ENCODE measurements at places on chromosomes 6 and 20.

DNA sequence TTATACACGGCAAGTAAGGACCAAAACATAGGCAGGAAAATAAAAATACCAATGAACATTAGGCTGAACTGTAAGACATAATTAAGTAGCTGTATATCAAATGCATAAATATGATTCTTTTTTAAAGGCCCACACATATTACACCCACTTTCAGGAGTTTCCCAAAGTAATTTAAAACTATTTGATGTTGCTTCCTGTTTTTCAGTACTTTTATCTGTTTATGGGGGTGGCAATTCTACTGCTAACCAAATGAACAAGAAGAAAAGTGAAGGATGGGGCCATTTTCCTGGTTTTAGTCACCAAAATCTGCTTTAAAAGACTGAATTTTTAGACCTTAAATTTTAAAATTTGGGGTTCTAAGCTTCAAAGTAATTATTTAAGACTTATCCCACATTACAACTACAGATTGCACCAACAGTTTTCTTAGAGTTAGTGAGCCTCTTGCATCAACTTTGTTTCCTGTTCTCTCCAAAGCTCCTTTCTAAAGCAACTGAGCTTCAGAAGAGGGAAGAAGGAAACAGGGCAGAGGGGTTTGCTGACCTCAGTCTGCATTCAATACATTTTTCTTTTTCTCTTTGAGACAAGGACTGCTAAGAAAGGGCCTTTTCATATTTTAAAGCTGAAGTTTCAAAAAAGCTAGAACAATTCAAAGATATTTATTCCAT lies 191.0 kb downstream of the BACH2 start:
- DNase-seq, result no peak

DNA sequence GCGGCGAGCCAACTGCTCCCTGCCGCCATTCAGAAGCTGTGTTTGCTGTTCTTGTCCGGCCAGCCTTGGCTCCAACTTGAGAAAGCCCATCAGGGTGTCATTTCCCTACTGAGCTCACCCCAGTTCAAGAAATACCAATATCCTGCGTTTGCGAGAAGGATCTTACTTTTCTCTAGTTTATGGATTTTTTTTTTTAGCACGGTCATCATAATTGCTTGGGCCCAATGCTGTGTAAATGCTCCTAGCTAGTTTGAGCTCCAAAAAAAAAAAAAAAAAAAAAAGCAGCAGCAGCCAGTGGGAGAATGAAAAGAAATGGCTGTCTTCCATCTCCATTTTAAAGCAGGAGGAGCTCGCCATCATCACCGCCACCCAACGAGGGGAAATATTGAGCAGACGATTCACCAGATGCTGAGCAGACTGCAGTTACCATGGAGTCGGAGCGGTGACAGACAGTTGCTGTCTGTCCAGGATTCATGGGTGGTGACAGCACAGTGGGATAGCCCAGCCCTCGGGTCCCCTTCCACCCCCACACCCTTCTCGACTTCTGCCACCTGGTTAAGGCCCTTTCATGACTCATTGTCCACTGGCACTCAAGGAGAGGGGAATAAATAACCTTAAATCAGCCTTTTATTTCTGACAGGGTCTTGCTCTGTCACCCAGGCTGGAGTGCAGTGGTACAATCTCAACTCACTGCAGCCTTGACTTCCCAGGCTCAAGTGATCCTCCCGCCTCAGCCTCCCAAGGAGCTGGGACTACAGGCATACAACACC lies 132.4 kb upstream of the SNX9 start:
- no peak for DNase-seq

- peak; percentile 97 for DNase-seq
These were observed 52.6 kb upstream of the NFATC2 start for GRCh38 chr20:51595058-51595532.

GRCh38 chr20:32964575-32964974 lies 39.7 kb downstream of the SUN5 start:
- no peak for DNase-seq

DNA sequence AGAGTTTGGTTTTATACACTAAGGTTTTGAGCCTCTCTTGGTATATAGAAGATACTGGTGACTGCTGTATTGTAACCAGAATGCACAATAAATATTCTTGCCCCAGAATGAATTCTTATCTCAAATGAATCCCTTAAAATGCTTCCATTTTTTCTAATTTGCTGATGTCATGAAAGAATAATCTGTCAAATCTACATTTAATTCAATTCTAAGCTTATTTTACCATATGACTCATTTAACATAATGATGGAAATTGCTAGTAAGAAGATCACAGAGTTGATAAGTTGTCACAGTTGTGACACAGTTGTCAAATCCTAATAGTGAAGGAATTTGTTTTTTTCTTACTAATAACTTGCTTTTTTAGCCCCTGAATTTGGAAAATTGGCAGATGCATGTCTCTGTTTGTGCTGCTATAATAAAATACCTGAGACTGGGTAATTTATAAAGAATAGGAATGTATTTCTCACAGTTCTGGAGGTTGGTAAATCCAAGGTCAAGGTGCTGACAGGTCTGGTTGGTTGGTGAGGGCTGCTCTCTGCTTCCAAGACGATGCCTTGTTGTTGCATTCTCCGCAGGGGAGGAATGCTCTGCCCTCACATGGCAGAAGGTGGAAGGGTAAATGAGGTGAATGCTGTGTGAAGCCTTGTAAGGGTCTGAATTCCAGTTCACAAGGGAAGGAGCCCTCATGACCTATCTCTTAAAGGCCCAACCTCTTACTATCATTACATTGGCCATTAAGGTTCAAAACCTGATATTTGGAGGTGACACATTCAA lies 4.7 kb downstream of the ECT2L start:
- DNase-seq, result no peak

DNA sequence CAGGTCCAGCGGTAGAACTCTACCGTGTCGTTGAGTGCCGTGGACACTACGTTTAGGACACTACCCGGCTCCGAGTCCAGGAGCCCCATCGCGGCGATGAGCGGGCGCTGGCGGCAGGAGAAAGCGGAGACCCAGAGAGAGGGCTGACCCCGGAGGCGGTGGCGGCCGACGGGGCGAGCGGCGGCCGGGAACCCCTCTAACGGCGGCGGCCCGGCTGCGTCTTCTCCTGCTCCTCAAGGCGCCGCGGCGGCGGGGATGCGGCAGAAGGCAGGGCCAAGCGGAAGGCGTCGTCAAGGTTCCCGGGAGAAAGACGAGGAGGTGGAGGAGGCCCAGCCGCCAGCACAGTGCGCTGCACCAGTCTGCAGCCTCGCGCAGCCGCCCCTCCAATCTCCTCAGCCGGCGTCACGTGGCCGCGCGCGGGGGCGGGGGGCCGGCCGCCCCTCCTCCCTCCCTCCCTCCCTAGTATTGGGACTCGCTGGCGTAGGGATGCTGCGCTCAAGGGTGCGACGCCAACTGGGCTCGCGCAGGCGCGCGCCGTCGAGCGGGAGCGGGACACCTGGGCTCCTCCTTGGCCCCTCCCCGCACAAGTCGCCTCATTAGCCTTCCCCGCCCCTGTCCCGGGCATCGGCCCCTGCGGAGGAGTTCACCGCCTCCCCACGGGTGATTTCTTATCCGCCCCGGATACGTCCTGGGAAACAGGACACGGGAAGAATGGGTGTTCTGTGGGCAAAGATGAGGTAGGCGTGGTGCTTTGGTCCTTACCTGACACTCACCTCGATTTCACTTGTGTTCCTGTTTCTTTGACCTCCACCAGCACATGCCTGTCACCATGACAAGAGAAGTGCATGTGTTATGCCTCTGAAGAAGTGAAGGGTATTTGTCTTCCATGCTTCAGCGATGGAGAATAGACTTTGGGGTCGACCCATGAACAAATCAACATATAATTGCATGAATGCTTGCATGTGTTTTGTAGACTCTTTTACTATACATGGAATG lies at the start of gene ELOVL4:
Gene ELOVL4 (minus strand): TSS at position 363 of the 996 bp plus-strand sequence. CDS start 274 bp downstream, at position 89.
- DNase-seq, result peak; percentile 72

DNA sequence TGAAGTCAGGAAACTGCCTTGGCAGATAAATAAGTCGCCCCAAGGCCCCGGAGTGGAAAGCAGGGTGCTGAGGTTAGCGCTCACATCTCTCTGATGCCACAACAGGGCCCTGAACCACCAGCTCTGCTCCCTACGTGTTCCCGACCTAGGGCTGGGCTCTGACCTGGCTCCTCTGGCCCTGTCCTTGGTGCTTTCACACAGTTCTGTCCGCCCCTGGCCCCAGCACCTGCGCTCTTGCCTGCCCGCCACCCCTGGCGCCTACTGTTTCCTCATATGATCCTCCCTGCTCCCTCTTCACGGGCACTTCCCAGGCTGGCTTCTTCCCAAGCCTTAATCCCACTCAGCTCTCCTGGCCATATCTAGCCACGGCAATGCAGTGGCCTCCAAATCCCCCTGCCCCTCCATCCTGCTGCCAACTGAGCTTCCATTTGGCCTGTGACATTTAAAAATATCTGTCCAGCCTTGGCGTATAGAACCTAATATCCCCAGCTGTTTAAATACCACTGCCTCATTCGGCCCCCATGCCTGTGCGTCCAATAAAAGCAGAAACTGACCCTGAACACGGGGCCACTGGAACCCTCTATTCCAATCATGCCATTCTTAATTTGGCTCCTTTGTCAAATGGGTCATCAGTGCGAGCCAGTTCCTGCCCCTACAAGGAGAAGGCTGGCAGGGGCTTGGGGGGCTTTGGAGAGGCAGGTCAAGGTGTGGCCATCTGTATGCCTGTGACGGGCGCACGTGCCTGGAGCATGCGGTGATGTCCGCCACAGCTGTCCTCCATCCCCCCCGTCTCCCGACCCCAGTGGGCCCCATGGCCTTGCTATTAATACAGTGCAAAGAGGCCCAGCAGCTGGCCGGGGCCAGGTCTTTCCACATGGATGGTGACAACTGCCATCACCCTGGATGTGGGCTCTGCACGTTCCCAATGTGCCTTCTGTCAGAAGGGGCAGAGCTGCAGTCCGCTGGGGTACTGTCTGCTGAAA lies 27.7 kb downstream of the GNAS-AS1 start:
- no peak for DNase-seq

GRCh38 chr20:51137461-51137860 lies 114.6 kb upstream of the KCNG1 start:
- no peak for DNase-seq

DNA sequence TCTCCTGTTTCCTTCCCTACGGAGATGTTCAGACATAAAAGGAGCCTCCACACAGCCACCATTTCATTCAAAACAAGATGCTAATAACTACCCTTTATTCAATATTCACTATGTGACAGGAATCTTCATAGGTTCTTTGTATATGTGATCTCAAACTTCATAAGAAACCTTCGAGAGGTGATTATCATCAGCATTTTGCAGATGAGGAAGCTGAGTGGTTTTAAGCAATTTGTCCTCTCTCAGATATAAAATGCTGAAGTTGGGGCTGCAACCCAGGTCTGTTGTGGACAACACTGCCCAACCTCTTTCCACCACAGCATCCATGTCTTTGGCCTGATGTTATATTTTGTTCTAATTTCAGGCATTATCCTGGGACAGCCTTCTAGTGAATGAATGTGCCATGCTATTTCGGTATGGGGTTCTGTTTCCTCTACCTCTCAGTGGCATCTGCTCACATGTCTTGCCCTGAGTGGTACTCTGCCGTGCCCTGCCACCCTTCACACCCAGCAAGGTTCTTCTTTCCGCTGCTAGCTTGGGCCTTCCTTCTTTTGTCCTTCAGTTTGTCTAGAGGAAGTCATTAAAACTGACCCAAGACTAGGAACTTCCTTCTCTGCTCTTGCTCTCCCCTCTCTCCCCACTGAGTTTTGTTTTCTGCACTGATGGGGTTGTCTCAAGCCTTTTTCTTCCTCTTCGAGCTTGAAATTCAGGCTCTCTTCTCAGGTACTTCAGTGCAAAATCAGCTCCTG lies 300.9 kb upstream of the PRDM1 start:
- DNase-seq, result no peak

- no peak for DNase-seq
These were observed 86.0 kb upstream of the SLC2A12 start for GRCh38 chr6:134138226-134138975.

DNA sequence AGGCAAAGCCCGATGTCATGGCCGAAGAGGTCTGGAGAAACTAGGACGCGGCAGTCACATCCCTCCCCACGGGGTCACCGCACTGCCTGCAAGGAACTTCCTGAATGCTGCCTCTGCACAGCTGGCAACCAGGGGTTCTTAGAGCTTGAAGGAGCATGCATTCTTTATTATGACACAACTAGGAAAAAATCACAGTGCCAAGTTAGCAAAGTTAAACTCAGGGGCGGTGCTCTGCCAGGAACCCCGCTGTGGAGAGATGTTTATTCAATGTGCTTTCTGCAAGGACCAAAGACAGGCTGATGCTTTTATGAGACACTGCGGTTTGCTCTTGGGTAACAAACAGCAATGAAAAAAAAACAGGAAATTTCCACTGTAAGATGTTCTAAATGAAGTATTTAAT lies 287.3 kb upstream of the FOXQ1 start:
- no peak for DNase-seq

- DNase-seq, result peak; percentile 89
These were observed 3.4 kb upstream of the NSFL1C start for GRCh38 chr20:1469925-1470571.

DNA sequence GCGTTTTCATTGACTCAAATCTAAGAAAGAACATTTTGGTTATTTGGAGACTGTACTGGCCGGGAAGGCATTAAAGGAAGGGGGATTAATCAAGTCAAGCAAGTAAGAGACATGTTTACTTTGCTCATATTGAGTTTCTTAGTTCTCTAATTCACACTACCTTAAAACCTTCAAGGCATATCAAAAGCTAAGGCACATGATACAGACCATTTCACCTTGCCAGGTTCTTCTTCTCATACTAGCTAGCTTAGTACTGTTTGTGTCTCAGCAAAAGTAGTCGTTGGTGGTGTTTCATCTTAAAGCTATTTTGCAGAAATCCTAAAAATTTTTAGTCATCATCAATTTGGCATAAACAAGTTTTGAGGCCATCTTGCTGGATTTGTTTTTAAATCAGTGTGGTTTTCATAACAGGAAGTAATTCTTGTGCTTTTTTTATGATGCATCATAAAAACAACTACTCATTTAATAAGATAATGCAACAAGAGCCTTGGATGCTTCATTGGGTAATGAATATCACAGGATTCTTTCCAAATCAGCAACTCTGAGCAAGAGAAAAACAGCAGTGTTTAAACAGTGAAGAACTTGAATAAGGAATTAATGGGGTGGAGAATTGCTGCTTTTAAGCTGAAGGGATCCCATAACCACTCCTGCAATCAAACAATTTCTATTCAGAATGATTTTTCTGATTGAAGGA lies 425.3 kb downstream of the EPM2A start:
- DNase-seq, result no peak

GRCh38 chr20:60206259-60206658 lies 248.0 kb downstream of the CDH26 start:
- DNase-seq, result peak; percentile 49

- DNase-seq, result peak; percentile 26
These were observed 955.6 kb downstream of the TBC1D32 start for GRCh38 chr6:120378582-120379220.

GRCh38 chr20:60101201-60101890 lies 143.1 kb downstream of the CDH26 start:
- DNase-seq, result no peak

- DNase-seq, result peak; percentile 95
These were observed 137.5 kb upstream of the PTPN1 start for GRCh38 chr20:50372770-50373088.
